Keratinocyte (primary cell): ENCODE measurements at places on chromosomes 6 and 20.

GRCh38 chr6:132100388-132100990 lies 149.3 kb upstream of the CCN2 start:
- no peak for DNase-seq

GRCh38 chr6:112337209-112337638 lies 9.9 kb upstream of the RFPL4B start:
- no peak for DNase-seq

- no peak for DNase-seq
Observed at GRCh38 chr20:39861381-39861780, 827.7 kb downstream of the MAFB start.

- DNase-seq = no peak
Observed at GRCh38 chr6:45880676-45881075, 135.0 kb downstream of the CLIC5 start.

GRCh38 chr6:160430751-160431150 lies 82.6 kb downstream of the SLC22A3 start:
- no peak for DNase-seq
